A549 (cell line): ENCODE measurements at places on chromosomes 16 and 17.

DNA sequence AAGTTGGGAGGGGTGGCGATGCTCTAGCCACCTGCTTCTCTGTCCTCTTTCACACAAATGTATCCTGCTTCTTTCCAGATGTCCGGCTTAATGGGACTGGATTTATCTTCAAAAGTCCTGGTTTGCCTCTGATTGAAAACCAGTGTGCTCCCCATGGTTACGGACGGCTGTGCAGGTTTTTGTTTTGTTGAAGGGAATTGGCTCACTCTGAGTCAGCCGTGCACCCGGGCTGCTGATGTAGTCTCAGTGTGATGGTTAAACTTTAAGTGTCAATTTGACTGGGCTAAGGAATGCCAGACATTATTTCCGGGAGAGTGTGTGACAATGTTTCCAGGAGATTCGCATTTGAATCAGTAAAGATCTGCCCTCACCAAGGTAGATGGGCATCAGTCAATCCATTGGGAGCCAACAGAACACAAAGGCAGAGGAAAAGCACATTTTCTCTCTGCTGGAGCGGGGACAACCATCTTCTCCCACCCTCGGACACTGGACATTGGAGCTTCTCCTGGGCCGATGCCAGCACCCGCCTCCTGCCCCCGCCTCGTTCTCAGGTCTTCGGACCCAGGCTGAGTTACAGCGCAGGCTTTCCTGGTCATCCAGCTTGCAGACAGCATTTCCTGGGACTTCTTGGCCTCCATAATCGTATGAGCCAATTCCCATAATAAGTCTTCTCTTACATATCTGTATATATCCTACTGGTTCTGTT lies 126.9 kb upstream of the TNRC6C start:
- DNase-seq, result no peak

GRCh38 chr16:79261481-79261940 lies 339.0 kb downstream of the MAF start:
- peak; percentile 22 for DNase-seq

- no peak for DNase-seq
Observed at GRCh38 chr17:78338486-78339259, 21.2 kb downstream of the SOCS3 start.

GRCh38 chr17:74831444-74832146 lies 28.1 kb downstream of the GRIN2C start:
- DNase-seq, result no peak

DNA sequence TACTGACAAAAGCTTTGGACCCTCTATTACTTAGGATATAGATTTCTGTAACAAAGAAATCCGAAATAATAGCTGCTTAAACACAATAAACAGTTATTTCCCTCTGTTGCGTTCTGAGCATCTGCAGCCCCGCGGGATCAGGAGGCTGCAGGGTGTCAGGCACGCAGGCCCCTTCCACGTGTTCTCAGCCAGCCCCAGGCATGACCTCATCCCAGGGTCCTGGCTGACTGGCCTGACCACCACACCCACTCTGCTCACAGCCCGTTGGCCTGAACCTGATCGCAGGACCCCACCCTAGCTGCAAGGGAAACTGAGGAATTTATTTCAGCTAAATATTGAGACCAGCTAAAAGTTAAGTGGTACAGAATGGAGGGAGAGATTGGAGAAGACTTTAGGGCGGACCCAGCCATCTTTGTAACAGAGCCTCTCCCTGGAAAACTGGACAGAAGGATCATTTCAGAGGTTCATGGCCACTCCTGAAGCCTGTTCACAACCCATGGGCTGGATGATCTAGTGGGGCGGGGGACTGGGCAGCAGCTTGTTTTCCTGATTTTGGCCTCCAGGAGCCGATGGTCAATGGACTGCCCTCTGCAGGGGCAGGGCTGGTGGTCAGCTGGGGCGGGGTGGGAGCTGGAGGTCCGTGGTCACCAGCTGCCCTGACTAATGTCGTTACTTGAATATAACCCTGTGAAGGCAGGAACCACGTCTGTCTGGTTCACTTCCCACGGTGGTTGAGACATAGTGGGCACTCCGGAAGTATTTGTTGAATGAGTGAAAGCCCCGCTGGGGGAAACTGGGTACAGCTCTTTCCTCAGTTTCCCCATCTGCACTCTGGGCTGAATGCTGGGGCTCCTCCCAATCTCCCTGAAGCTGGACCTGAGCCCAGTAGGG lies 10.9 kb downstream of the CETP start:
- DNase-seq, result no peak

- DNase-seq, result no peak
Observed at GRCh38 chr17:56325313-56326000, 172.2 kb downstream of the ANKFN1 start.

GRCh38 chr16:79628501-79628975 lies 28.0 kb upstream of the MAF start:
- DNase-seq, result no peak

- DNase-seq, result no peak
Observed at GRCh38 chr17:41619036-41619926, 5.1 kb downstream of the KRT17 start.
